NCI-H82 (cell line): ENCODE measurements at places on chromosomes 6 and 20.

GRCh38 chr20:36368869-36369268, 62.7 kb downstream of the DLGAP4 start:
- no peak for DNase-seq

GRCh38 chr6:83854001-83854501, 891 bp downstream of the RIPPLY2 start:
- peak; percentile 50 for DNase-seq

- no peak for DNase-seq
Observed at GRCh38 chr6:100134297-100134696, 140.3 kb upstream of the MCHR2 start.

GRCh38 chr6:140253096-140253495, 878.6 kb upstream of the CITED2 start:
- DNase-seq, result no peak

- no peak for DNase-seq
Observed at GRCh38 chr6:548517-548916, 108.4 kb downstream of the HUS1B start.

DNA sequence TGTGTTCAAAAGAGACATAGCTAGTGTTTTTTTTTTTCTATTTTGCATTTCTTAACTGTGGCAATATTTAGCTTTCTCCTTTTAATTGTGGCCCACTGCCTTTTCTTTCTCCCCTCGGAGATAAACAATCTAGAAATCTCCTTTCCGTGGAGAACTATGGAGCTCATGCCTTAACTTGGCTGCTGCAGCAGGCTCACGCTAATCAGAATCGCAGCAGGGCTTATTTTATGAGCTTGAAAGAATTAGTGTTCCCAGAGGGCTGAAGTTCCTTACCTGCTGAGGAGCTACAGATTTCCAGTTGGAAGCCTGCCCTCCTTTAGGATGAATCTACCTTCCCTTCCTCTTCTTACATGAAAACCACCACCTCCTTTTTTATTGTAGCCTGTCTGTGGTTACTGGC, 35.6 kb downstream of the CTNNBL1 start:
- DNase-seq, result peak; percentile 68

GRCh38 chr6:130293800-130294199, 71.0 kb upstream of the SAMD3 start:
- DNase-seq, result peak; percentile 82

DNA sequence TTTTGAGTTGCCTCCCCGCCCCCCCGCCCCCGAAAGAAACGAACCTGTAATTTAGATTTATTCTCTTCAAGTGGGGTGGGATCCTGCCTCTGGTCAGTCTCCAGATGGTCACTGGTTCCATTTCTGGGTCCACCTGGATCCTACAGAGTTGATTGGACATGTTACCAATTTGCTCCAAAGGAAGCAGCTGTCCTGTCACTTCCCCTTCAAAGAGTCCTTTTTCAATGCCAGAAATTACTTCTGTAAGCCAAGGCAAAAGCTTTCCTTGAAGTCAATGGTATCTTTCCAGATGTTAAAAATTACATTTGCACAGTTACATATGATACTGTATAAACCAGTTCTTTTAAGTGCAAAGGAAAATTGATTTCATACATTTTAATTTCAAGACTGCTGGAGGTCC, 12.0 kb upstream of the ANKRD60 start:
- no peak for DNase-seq

DNA sequence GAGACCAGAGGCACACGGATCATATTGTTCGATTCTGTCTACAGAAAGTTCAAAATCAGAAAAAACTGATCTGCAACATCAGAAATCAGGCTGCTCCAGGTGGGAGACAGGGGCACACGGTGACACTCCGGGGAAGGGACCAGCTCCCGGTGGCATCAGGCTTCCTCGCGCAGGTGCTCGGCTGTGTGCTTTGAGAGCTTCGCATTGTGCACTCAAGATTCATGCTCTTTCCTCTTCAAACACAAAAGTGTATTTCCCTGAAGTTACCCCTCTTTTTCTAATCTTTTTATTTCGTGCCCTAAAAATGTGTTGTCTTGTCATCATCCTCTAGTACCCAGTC, 108.1 kb downstream of the DLL1 start:
- DNase-seq, result no peak

GRCh38 chr20:5590899-5591298, 159.3 kb upstream of the SHLD1 start:
- no peak for DNase-seq

DNA sequence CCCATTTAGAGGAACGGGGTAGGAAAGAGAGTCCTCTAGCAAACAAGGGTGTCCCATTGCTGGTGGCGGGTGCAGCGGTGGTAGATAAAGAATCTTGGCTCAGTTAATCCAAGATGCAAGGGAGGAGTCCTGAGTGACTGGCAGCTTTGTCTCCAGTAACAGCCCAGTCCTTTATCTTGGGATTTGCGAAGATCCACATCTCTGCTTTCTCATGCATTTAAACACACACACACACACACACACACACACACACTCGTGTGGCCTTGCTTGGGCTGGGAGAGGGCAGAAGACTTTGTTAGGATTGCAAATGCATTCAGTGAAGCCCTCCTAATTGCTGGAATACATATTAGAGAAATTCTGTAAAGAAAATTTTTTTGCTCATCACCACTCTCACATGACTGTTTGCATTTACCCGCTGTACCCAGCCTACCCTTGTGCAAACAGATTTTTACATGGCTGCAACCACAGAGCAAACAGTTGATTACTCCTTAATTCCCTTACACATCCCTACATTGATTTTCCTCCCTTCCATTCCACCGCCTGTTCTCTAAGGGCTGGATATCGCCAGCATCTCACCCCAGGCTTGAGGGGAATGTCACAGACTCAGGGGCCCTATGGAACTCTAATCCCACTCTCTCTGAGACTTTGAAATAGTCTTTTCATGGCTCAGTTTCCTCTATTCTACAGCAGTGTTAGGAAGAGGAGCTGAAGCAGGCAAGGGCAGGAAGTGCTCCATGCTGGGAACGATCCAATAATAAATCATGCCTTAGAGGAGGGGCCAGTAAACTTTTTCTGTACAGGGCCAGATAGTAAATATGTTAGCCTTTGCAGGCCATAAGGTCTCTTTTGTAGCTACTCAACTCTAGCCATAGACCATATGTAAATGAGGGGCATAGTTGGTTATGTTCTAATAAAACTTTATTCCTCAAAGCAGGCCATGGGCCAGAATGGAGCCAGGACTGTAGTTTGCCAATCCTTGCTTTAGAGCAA, 3.5 kb downstream of the C6orf132 start:
- DNase-seq, result peak; percentile 43

DNA sequence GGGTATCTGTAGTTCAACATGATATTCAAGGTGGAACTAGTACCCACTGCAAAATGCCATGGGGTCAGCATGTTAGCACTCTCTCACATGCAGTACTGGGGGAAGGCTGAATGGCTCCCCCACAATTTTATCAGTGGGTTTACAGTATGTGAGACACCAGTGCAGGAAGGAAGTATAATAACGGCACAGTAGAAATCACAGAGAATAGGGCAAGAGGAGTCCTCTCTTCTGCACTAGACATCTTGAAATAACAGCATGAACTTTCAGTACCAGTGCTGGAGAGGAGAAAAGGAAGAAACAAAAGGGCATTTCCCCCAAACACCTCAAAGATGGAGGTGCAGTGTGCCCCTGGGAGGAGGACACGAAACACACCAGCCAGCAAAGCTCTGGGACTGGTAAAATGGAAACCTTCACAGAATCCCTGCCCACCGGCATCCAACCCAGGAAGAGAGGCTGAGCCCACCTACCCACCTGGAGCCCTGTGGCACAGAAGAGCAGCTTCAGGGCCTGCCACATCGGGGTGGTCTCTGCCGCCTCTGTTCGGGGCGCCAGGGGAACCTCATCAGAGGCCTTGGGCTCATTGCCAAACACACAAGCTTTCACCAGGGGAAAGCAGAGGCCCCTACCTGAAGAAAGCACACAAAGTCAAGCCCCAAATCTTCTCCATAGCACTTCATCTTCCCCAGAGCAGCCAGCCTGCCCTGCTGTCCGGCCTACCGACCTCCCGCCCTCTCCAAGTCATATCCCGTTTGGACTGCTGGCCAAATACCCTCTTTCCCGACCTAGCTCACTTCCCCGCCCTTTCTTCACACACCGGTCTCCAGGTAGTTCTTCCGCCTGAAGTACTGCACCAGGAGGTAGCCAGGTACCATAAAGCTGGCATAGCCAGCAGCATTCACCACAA, 1.2 kb downstream of the SLC35B2 start:
- no peak for DNase-seq

- peak; percentile 6 for DNase-seq
Observed at GRCh38 chr20:47748823-47749222, 36.5 kb downstream of the SULF2 start.

DNA sequence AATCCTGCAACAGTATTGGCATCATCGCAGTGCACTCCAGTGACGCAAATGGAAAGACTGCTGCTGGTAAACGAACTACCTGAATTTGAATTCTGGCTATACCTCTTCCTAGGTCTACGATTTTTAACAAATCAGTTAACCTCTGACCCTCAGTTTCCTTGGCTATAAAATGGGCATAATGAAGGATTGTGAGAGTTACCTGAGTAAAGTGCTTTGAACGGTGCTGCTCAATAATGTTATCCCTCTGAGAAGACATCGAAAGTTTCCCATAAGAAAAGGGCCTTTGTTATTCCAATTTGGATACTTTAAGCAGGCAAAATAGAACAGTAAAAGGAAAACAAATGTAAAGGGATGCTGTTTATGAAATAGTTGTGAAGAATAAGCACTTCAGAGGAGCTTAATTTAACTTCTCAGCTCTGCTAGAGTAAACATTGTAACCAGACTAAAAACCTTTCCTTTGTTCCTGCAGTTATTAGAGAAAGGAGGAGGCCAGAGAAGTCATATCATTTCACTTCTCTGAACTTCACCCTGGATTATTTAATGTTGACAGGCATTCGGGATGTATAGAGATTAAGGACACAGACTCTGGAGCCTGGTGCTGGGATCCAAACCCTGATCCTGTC, 5.8 kb downstream of the SGK1 start:
- peak; percentile 9 for DNase-seq

GRCh38 chr6:109298605-109299264, 83.5 kb downstream of the CD164 start:
- no peak for DNase-seq

- peak; percentile 70 for DNase-seq
Observed at GRCh38 chr6:23218751-23219150, 649.4 kb downstream of the HDGFL1 start.

DNA sequence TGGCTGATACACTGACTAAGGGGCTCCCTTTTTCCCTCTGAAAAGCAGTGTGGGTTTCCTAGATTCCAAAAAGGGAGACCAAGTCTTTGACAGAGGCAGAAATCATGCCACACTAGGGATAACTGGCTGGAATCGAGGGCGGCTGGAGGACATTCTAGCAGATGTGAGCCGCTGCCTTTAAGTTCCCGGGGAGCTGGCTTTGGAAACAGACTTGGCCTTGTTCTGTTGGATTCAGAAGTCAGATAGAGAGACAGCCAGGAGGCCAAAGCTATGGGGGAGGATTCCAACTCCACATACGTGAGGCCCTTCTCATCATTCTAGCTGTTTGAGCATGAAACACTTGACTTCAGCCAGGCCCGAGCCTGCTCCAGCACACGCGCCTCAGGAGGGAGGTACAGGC, 109.9 kb upstream of the FOXC1 start:
- DNase-seq, result no peak

DNA sequence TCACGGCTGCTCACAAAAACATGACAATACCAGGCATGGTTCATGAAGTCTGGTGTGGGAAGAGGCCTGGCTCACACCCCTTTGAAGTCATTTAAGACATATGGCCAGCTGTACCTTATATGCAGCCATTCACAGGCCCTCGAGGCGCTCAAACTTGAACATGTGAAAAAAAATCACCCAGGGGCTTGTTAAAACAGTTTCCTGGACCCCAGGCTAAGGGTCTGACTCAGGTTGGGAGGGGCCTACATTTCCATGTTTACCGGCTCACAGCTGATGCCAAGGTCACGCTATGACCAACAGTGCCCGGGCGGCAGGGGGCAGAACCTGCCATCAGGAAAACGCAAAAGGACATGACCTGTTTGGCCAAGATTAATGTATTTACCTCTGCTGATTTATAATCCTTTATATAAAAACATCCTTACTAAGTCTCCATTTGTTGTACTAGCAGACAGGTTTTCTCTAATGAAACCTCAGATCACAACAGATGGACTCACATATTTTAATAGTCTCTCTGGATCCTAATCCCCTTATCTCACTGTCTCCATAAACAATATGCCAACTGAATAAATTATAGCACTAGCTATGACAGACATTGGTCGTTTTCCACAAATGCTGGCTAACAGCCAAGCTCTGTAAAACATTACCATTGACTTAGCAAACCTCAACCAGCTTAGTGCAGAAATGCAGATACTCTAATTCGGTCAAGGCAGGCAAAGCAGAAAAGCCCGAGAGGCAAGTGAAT, 19.9 kb downstream of the EZR start:
- DNase-seq, result peak; percentile 99

GRCh38 chr6:9532621-9533557, 882.0 kb downstream of the TFAP2A start:
- no peak for DNase-seq

- DNase-seq, result no peak
Observed at GRCh38 chr6:5968817-5969734, 37.6 kb downstream of the NRN1 start.

- no peak for DNase-seq
Observed at GRCh38 chr6:168088161-168089053, 9.4 kb upstream of the FRMD1 start.

DNA sequence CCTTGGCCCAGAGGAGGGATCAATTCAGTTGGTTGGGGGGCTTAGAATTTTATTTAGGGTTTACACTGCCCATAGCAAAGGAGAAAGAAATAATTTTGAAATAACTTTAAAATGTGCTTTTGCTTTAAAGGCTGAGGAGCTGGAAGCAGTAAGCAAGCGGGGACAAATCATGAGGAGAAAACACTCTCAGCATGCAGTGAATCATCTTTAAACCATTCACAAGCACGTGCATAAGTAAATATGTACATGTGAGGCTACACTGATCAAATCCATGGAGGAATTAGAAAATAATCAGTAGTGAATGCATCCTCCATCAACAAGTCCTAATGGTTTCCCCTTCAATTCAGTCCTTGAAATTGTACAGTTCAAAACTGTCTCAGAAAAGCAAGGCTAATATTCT, 181.0 kb downstream of the MTFR2 start:
- no peak for DNase-seq

- DNase-seq, result no peak
Observed at GRCh38 chr6:57313711-57314471, 3.5 kb upstream of the PRIM2 start.

- no peak for DNase-seq
Observed at GRCh38 chr6:64895945-64896344, 811.1 kb downstream of the EYS start.

DNA sequence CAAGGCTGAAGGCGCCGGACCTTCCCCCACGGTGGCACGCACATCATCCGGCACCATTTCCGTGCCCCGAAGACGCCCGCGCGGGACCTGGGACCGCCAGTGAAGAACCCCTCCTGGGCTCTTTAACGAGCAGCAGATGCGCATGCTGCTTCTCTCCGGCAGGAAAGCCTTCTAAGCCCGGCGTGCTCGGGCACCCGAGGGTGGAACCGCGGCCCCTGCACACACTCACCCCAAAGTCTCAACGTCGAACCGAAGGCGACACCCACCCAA, 240 bp downstream of the FOXQ1 start:
- peak; percentile 29 for DNase-seq

- peak; percentile 84 for DNase-seq
Observed at GRCh38 chr20:36101192-36101591, 53.3 kb upstream of the EPB41L1 start.
